AG08396 (cell line): ENCODE measurements at places on chromosomes 11 and 22.

DNA sequence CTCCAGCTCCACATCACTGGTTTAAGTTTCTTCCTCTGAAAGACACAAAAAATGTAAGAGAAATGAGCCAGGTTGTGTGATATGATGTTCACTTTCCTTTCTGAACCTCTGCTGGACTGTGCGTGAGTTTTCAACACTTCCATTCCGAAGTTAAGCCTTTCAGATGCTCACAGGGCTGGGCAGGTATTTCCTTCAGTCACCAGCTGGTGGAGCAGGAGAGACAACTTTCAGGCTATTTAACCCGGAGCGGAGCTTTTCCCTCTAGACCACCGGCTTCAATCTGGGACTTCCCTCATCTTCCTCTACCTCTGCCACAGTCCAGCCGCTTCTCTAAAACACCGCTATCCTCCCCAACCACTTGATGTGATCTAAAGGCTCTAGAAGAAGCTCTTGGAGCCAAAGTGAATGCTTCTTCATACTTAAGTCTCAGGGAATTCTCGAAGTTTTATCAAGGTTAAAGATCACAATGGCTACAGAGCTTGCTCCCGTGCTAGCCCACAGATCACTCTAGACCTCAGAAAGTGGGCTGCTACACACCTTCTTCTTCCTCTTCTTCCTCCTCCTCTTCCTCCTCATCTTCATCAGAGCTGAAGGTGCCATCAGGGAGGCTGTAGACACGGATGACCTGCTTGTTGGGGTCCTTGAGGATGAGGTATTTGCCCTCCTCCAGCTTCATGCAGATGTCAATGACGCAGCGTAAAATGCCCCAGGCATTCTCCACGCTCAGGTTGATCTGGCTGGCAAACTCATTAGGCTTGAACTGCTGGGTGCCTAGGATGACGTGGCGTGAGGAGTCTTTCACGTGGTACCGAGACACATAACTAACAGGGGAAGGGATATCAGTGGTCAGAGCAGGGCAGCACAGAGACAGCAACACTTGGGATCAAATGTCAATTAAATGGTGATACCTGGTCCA, 4.4 kb upstream of the FOXRED2 start:
- DNase-seq = peak; percentile 60

- no peak for DNase-seq
These were observed 24.7 kb downstream of the KCNE3 start for GRCh38 chr11:74442636-74443035.

DNA sequence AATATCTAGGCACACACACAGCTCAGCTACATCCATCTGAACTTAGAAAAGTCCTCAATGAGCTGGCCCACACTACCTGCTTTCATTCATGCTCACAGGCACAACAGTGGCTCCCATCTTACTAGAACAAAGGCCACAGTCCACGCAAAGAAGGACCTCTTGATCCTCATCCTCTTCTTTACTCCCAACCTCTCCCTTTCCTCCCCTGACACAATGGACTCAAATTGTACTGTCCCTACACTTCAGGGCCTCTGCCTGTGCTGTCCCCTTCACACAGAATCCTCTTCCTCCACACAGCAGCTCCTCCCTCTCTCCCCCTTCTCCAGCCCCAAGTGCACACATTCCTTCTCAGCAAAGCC, 12.7 kb downstream of the SMCO4 start:
- no peak for DNase-seq

DNA sequence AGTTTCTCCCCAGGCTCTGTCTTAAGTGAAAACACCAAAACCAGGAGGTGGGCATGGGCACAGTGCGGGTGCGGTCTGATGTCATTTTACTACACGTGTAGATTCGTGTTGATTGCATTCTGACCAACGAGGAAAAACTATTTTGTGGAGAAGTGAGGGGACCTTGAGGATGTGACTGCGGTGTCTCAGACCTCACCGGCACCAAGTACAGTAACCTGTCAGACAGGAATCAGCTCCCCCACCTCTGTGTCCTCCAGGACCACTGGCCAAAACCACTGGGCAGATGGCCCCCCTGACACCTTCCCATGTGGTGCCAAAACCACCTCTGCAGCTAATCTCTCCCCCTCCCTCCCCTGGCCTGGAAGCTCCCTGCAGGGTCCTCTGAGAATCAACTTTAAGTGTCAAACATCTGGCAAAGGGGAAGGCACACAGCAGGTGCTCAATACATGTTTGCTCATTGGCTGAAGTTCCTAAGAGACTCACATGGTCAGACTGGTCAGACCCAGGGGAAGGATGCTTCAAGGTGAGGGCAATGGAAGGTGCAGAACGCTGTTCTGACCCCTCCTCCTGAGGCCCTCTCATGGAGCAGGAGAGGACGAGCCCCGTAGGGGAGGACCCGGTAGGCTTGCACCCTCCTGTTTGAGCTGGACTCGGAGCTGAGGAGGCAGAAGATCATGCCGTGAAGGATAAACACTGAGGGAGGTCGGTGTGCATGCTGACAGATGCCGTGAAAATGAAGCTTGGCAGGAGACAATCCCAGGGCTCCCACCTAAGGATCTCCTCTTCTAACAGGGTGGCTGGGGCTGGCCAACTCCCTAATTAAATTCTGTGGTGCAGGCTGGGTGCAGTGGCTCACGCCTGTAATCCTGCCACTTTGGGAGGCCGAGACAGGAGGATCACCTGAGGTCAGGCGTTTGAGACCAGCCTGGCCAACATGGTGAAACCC, 129.9 kb downstream of the MPPED1 start:
- no peak for DNase-seq

DNA sequence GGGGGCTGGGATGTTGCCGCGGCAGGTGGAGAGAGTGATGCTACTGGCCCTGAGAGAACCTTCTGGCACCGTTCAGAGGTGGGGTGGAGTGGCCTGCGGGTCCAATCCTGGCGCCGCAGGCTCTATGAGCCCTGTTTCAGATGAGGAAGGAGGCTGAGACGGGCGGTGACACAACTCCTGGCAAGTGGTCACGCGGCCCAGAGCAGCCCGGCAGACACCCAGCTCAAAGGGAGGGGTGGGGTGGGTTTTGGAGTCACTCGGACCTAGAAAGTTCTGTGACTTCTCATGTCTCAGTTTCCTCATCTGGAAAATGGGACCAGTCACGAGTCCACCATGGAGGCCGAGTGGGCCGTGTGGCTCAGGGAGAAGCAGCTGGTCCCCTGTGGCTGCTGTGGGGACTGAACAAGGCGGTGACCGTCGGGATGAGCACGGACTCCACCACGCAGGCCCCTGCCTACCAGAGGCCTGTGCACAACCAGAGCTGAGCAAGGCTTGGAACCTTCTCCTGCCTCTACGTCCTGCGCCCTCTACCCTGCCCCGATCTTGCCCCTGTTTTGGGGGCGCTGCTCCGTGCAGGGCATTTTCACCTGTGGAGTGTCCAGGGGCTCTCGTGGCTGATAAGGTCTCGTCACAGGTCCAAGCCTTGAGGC, 3.7 kb downstream of the TSPO start:
- DNase-seq = no peak

DNA sequence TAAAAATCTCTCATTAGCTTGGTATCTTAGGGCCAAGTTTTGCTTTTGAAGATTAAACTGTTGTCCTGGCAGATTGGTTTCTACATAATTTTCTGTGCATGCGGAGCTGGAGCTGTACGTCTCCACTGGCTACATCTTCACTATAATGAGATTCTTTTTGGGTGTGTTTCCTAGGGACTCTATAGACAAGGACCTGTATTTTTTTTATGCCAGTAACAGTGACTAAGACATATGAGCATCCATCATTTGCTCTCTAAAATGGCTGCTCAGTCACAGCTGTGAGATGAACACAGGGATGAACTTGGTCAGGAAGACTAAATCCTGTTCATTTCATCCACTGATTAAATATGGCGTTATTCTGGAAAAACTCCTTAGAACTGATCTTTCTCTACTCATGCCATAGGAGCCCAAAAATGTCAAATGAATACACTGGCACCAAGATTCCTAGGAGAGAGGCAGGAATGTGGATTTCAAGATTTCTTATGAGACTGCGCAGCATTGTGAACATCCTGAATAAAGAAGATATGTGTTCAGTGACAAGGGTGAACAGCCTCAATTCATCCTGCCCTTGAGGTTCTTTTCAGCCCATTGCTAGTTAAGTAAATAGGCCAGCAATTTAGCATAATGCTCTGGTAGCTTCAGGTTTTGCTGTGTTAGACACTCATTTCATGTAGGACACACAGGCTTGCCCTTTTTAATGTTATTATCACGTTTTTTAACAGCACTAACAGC, 168.2 kb downstream of the NCAM1 start:
- DNase-seq = no peak

- DNase-seq = peak; percentile 36
These were observed 36.8 kb upstream of the SMTN start for GRCh38 chr22:31044262-31044861.

GRCh38 chr11:9285850-9286587, 20.9 kb upstream of the DENND5A start:
- no peak for DNase-seq

- DNase-seq = no peak
These were observed 92.4 kb upstream of the NOX4 start for GRCh38 chr11:89583580-89583979.

GRCh38 chr11:64728757-64729365, 5.9 kb upstream of the NRXN2 start:
- no peak for DNase-seq

DNA sequence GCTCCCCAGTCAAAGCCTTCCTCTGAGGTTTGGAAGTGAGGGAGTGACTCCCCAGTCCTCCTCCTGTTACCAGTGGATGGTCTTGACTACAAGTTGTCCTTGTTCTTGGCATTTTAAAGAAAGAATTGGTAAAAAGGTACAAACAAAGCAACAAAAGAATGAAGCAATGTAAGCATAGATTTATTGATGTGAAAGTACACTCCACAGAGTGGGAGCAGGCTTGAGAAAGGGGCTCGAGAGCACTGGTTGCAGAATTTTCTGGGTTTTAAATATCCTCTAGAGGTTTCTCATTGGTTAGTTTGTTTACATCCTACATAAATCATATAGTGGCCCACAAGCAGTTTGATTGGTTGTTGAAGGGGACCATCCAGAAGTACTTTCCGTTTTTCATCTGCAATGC, 22.7 kb upstream of the GLYATL1 start:
- no peak for DNase-seq

DNA sequence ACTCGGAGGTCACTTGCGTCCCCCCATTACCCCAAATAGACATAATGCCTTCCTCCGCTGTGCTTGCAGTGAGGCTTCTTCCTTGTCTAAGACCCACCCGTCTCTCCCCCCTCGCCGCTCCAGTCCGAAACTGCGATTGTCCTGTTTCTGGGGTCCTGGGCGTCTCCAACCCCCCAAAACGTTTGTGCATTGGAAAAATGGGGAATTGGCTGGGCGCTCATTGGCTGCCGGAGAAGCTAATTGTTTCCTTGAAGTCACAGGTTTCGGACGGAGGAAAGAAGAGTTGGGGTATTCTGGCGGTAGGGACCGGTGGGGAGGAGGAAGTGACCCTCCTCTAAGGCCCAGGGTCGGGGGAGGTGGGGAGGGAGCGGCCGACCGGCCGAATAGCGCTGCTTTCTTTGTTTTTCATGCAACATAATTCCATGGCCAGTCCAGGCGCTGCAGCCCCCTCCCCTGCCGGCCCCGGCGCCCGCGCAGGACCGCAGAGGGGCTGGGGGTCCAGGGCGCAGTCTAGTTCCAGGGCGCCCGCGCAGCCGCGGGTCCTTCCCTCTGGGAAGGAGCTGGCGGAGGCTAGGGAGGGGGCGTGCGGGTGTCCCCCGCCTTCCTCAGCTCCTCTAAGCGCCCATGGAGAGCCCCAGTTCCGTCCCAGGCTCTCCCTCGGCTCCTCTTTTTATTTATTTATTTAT, 12.7 kb upstream of the CPT1A start:
- no peak for DNase-seq

DNA sequence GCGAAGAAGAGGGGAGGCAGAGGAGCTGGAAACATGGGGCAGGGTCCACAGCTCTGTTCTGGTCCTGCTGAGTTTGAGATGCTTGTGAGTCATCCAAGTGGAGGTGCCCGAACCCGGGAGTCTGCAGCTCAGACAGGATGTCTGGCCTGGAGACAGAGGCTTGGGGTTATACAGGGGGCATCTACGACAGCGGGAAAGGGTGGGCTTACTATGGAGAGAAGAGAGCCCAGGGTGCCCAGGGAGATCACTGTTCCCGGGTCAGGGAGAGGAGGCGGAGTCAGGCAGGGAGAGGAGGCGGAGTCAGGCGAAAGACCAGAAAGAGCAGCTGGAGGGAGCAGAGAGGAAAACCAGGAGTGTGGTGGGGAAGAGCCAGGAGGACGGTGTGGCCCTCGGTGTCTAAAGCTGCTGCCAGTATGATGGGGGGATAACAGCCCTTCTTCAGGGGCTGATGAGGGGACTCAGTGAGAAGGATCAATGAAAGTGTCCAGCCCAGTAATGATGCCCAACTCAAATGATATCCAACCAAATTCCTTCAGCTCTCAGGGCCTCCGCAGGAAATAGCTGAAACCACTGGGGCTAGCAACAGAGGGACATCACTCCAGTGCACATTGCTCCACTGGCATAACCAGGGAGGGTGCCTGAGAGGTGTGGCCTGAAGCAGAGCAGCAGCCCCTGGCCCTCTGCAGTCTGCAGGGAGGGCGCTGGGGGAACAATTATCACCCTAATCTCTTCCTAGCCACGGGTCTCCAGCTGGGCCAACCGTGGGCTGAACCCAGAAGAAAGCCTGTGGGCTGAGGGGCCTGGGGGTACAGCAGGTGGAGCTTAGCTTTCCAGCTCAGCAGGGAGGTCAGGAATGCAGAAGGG, 2.6 kb upstream of the LTBP3 start:
- peak; percentile 48 for DNase-seq

DNA sequence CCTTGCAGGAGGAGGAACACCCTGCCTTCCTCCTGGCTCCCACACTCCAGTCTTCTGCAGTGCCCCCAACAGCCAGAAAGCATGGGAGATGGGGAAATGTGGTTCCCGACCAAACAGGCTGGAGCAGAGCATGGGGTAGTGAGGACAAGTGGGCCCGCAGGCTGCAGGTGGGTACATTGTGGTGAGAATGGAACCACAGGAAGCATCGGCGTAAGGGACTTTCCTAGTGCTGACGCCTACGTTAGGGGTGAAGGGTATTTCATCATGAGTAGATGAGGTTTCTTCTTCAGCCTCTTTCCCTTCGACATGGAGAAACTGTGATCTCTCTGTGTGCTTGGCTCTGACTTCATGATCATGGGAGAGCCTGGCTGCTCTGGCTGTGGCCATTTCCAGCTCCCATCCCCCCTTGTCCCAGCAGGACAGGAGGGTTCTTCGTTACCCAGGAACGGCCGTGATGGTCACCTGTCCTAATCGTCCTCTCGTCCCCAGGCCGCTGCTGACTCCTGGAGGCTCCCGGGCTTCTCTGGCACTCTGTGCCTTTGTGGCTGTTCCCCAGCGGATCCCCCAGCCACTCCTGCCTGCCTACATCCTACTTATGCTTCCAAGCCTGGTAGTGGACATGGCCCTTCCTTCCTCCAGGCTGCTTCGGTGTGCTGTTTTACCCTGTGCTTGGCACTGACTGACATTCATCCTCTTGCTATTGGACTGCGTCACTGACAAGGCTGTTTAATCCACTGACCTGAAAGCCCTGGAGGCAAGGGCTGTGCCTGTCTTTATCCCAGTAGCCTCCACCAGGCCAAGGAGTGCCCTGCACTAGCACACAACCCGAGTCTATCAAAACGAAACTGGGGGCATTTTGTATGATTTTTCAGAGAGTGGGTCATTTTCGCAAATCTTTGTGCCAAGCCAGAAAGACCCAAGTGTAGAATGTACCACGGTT, 65.2 kb upstream of the CECR2 start:
- DNase-seq = no peak

GRCh38 chr11:99952816-99953215, 734.3 kb upstream of the ARHGAP42 start:
- no peak for DNase-seq

- DNase-seq = peak; percentile 23
These were observed 147.5 kb downstream of the LDLRAD3 start for GRCh38 chr11:36091256-36091811.
